ENCODE measurements at places on chromosomes 2 and 18.

- DNase-seq: no peak
Observed at GRCh38 chr2:14779252-14779651, 146.7 kb downstream of the LRATD1 start.

GRCh38 chr2:197059477-197059876, 133.0 kb upstream of the PGAP1 start:
- DNase-seq: no peak

DNA sequence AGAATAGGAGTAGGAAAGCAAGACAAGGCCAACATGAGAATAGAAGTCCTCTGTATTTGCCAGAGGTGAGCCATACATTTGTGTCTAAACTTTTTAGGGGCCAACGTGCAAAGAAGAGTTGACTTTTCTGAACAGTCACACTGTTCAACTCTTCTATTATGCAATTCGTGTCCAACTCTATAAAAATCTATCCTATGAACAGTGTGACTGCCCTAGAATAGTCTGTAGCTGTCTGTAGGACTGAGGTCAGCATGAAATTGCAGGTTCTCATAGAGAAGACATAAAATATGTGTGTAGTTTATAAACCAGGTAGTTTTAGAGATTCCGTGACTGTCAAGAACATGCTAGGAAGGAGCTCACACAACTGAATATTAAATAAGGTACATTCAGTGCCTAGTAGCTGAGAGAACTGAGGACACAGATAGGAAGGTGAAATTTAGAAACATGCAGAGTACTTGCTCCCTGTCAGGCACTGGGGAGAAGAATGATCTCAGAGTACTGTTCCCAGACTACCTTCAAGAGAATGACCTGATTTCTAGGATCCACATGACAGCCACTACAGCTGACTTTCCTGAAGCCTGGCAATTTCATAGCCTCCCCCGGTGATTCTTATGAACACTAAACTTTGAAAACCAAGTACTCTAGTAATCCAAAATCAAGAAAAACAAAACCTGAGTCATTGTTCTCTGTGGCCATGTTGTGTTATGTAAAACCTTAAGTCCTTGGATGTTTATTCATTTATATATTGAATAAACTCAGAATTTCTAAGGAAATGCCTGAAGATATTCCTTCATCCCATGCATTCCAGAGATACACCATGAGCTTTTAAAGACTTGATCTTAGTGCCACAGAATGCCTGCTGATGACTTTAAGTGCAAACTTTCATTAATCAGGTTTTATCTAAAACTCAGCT, 201.5 kb upstream of the BOD1L2 start:
- DNase-seq: no peak

- DNase-seq: no peak
Observed at GRCh38 chr2:216855605-216856004, 4.3 kb downstream of the TNP1 start.

GRCh38 chr2:150473767-150474166, 13.7 kb downstream of the RND3 start:
- no peak for DNase-seq

DNA sequence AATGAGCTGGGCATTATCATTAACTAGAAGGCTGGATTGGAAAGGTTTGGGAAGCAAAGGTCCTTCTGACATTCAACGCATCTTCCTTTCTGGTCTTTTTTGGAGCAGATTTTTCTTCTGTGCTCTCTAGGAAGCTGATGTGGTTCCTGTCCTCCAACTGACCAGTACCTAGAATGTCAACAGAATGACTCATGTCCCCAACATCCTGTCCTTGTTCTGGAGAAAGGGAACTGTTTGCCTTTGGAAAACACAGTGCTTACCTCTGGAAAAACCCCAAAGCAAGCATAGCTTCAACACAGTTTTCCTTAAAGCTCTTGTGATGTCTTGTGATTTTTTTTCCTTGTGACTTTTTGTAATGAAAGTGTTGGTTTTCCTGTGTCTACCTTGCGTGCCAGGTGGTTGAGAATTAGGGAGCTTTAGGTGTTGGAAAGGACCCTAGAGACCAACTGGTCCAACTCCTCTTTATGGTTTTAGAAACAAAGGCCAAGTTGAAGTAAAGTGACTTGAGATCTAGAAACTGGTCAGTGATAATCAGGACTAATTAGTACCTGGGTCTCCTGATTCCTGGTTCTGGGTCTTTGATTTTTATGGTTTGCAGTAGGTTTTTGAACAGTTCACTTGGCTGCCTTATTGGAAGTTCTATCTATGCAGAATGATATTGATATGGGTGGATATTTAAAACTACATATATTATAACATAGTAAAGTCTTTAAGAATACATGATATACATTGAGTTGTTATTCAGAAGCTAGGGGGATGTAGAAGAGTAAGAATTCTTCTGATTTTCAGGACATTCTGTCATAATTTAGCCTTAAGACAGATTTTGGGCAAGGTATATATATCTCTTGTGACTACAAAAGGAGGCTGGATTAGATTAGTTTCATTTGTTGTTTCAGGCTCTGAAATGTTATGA, 70.5 kb downstream of the FMNL2 start:
- no peak for DNase-seq

DNA sequence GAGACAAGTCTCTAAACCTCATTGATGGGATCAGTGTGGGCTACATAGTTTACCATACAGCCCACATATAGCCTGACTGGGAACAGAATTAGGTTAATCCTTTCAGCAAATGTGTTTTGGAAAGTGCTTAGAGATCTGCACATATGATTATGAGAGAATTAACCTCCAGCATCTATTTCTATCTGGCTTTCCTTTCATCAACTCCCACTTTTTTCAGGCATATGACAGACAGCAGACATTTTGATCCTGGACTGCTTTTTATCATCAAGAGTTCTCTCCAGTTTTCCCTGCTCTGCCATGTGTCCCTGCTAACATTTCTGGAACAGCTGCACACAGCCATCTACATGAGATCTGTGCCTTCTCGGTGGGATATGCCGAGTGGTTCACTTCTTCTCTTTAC, 139.5 kb upstream of the LRP1B start:
- DNase-seq: no peak

- DNase-seq: no peak
Observed at GRCh38 chr2:121200419-121201315, 84.3 kb downstream of the TFCP2L1 start.

DNA sequence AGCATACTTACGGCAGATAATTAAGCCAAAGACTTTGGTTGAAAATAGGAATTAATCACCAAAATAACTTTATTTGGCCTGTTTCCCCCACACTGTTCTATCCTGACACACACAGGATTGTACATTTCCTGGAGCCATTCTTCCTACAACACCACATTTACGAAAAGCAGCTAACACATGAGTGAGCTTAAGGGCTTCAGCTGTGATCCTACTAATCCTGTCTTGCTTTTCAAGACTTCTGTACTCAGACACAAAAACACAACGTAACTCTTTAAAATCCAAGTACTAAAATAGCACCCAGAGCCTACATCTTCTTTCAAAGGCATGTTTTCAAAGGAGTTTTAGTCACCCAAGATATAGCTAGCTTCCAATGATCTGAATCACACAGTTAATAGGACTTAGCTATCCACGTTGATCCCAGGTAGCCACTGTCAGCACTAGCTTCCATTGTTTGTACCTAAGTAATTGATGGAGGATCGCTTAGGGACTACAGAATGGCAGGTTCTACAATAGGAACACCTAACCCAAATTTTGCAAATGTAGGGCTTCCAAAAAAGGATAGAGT, 42.8 kb upstream of the TTC39C start:
- no peak for DNase-seq

- DNase-seq: no peak
Observed at GRCh38 chr2:148876595-148877402, 1.8 kb downstream of the KIF5C start.

GRCh38 chr2:45962177-45962921, 310.9 kb downstream of the PRKCE start:
- DNase-seq: no peak
